ENCODE measurements at places on chromosomes 16 and 17.

GRCh38 chr16:88951989-88952388, 25.0 kb downstream of the CBFA2T3 start:
- no peak for DNase-seq

DNA sequence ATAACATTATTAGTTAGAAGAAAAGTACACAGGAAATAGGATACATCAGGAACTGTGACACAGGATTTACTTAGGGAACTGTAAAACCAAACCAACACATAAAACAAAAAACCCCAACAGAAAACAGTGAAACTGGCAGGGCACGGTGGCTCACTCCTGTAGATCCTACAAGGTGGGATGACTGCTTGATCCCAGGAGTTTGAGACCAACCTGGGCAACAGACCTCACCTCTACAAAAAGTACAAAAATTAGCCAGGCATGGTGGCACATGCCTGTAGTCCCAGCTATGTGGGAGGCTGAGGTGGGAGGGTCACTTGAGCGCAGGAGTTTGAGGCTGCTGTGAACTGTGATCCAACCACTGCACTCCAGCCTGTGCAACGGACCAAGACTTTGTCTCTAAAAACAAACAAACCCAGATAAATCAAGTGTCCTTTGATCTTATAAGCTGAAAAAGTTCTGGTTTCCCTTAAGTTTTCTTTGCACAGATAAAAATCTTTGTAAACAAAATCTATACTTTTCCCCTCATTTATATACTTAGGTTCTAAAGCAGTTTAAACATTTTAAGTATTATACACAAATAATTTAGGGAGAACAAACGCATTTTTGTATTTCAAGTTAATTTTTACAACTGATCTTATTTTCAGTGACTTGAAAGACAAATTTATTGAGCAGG, 111.5 kb upstream of the TOB1 start:
- no peak for DNase-seq

DNA sequence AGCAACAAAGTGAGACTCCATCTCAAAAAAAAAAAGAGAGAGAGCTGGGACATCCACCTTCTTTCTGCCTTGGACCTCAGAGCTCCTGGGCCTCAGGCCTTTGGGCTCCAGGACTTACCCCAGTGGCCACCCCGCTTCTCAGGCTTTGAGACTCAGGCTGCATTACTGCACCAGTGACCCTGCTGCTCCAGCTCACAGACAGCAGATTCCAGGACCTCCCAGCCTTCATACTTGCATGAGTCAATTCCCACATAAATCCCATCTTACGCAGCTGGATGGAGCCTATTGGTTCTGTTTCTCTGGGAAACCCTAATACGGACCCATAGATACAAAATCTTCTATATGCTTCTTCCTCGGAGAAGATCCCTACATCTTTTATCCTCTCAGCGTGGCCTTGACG, 2.1 kb upstream of the CEP295NL start:
- no peak for DNase-seq

DNA sequence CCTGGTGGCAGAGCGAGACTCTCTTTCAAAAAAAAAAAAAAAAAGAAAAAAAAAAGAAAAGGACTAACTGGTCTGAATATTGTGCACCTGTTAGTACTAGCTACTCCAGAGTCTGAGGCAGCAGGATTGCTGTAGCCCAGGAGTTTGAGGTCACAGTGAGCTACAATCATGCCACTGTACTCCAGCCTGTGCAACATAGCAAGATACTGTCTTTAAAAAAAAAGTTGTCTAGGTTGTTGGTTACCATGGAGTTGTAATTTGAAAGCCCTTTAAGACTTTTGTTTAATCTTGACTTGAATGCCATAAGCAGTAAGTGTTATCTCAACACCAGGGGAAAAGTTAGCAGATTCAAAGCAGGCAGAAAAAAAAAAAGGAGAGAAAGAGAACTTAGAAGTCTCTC, 10.9 kb upstream of the C16orf54 start:
- no peak for DNase-seq

GRCh38 chr17:19366637-19366972, 4.1 kb upstream of the B9D1 start:
- DNase-seq: no peak

- peak; percentile 73 for DNase-seq
These were observed 10.9 kb downstream of the HAPSTR1 start for GRCh38 chr16:9102379-9102778.

- no peak for DNase-seq
These were observed 35.1 kb downstream of the SHCBP1 start for GRCh38 chr16:46586011-46586577.

GRCh38 chr16:69522041-69522578, 43.7 kb upstream of the NFAT5 start:
- DNase-seq: no peak

- DNase-seq: no peak
These were observed 10.9 kb downstream of the RAB40C start for GRCh38 chr16:600781-601180.

DNA sequence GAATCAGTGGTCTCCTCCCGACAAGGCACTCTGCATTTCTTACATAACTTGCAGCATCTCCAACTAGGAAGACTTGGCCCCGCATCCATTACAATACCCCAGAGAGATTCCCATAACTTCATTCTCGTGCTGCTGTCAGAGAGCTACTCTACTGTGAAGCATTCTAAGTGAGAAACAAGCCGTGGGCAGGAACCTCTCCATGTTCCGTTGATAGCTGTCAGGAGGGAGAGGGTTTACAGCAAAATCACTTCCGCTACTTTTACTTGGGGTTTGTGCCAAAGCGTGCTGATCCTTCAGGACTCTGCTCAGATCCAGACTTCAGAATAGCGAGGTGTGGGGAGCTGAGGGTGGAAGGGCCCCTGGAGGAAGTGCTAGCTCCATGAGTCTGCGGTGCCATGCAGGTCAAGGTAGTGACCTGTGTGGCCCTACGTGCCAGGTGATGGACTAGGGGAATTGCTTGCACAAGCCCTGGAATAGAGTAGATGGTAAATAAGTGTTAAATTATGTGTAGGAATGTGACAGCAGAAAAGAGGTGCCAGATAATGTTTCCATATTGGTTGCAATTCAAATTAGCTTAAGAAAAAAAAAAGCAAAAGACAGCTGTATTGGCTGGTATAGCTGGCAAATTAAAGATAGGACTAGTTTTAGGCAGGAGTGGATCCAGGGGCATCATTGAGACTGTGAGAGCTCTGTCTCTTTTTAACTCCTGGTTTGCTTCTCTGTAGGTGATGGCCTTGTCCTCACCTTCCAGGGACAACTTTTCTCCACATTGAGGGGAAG, 358.5 kb upstream of the ERCC4 start:
- no peak for DNase-seq

GRCh38 chr16:67177743-67178699, 5.7 kb downstream of the MATCAP1 start:
- no peak for DNase-seq

All from fibroblast of skin of left quadriceps (primary cell).